ENCODE measurements at places on chromosomes 5 and 9.

DNA sequence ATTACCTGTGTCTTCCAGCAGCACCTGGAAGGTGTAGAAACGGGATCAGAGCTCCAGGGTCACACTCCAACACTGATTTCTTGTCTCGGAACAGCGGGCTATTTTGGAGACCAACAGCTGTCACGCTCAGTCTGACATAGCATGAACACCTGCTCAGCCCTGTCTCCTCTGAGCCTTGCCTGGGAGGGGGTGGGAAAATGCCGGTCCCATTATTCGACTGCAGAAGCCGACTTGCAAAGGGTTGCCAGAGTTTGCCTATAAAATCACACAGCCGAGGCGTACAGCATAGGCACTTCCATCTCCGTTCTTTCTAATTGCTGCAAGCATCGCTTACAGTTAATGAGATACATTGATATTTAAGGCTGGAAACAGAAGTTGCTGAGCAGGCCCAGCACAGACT lies 300.8 kb upstream of the MSX2 start:
- no peak for DNase-seq

DNA sequence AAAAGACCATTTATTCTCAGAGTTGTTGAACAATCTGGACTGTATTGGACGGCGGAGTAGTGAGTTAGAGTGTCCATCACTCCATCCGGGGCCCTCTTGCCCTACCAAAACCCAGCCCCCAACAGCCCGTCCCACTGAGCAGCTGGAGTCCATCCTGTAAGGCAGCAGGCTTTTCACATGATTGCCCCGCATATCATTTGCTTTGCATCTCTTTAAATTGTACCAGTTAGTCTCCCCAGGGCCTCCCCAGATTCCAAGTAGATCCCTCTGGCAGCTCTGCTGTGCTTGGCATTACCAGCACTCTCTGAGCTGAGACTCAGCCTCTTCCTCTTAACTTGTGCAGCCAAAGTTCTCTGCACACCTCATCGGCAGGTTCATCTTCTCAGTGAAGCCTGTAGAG lies 48.6 kb upstream of the ADCY2 start:
- DNase-seq = no peak

- DNase-seq = no peak
Measured at GRCh38 chr5:160020266-160020770, 11.4 kb downstream of the TTC1 start.

DNA sequence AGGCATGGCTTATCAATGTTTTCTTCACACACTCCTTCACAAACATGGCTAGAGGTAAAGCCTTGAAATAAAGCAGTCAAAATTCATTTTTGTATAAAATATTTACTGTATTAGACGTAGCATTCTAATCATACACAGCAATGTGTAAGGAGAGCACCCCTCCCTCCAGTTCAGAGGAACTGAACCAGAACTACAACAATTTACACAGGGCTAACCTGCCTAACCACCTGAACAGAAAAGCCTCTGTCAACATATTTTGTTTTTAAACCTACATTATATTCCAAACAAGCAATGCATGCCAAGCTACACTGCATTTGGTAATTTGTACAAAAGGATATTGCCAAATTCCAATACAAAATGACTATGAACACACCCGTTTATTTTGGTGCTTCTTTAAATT lies 41.6 kb downstream of the MLLT3 start:
- DNase-seq = no peak

- DNase-seq = no peak
Measured at GRCh38 chr9:93898502-93899426, 56.4 kb downstream of the BARX1 start.

DNA sequence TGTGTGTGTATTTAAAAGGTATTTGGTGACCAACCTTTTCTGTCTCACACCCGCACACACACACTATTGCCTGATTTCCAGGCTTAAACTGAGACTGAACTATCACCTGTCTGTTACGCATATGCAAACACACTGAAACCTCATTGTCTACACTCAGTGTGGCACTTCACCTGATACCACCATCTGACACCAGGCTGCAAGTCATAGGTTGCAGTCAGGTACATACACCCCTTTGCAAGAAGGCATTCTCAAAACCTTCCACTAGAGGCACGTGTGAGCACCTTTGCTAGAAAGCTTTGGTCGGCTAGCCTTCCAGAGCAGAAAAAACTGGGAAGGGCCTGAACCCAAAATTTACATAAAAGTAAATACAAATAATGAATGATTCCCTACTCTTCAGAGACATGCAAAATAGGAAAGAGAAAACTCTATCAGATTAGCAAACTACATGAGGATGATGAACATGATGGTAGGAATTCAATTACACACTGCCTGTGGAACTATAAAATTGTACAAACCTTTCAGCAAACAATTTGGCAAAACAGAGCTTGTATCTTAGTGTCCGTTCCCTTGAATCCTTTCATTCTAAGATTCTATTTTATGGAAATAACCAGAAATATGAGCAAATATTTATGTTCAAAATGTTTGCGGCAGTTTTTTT lies 5.9 kb upstream of the FOXD1 start:
- no peak for DNase-seq

- DNase-seq = no peak
Measured at GRCh38 chr5:152503206-152503605, 98.1 kb upstream of the NMUR2 start.

- peak; percentile 46 for DNase-seq
Measured at GRCh38 chr9:127742435-127743088, 7.5 kb upstream of the TOR2A start.

- DNase-seq = no peak
Measured at GRCh38 chr9:129272348-129273025, 94.4 kb upstream of the IER5L start.

GRCh38 chr9:21018177-21018576 lies 13.3 kb downstream of the HACD4 start:
- DNase-seq = no peak

- no peak for DNase-seq
Measured at GRCh38 chr5:111404270-111404769, 108.0 kb downstream of the STARD4 start.

DNA sequence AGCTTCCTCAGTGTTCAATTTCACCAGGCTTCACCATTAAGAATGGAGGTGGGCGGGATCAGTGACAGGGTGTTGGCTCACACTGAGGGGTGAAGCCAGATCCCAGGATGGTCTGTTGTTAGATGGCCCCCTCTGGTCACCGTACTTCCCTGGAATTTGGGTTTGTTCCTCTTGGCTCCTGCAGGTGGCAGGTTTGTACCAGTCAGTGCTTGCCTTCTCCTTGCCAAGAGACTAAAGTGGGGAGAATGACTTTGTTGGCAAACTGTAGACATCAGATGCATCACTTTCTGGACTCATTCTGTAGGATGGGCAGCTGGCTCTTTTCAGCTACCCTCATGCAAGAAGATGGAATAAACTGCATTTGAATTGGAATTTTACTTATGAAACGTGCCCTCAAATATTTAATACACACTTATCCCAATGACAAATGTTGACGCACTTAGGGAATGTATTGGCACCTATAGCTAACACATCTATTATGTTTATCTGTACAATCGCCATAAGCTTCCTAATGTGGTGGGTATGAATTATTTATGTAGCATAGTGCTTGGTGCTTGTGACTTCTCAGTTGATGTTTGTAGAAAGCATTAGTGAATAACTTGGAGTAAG lies 31.4 kb upstream of the ANKRD55 start:
- no peak for DNase-seq

DNA sequence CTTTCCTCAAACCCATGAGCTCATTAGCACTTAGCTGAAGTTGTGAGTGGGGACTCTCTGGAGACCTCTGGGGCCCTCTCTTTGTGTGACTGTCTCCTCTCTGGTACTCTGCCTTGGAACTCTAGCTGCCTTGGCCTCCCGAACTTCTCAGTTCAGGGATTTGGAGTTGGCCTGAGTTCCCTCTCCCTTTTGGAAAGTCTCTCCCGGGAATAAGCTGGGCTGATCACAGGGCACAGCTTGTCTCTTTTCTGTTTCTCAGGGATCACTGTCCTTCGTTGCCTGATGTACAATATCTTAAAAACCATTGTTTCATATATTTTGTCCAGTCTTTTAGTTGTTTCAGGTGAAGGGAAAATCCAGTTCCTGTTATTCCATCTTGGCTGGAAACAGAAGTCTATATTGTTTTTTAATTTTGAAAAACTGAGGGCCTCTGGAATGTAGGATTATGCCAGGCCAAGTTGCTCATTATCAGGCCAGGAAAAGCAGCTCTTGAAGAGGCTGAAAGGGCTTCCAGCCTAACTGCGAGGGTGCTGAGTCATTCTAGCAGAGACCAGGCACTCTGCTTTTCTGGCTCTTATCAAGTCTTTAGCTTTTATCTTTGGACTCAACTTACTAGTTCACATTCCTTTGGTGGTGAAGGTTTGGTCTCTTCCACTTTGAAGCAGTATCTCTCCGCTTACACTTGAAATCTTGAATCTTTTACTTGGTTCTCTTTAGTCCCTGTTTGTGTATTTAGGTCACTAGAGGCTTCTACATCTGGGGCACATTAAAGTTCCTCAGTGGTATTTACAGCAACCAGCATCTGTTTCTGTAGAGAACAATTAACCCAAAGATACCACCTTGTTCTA lies 8.4 kb upstream of the RGS3 start:
- peak; percentile 75 for DNase-seq

Measured in GM04503 (cell line).